ENCODE measurements at places on chromosomes 16 and 17.

- no peak for DNase-seq
Observed at GRCh38 chr17:80942423-80943345, 49.0 kb upstream of the CHMP6 start.

- DNase-seq, result peak; percentile 61
Observed at GRCh38 chr16:85422196-85422631, 190.9 kb upstream of the GSE1 start.

- DNase-seq, result no peak
Observed at GRCh38 chr17:36151891-36152638, 24.4 kb downstream of the TBC1D3B start.

GRCh38 chr17:55155856-55156560 is 108.8 kb upstream of the HLF start:
- DNase-seq, result no peak

- no peak for DNase-seq
Observed at GRCh38 chr17:32479074-32479617, 7.6 kb upstream of the CDK5R1 start.

DNA sequence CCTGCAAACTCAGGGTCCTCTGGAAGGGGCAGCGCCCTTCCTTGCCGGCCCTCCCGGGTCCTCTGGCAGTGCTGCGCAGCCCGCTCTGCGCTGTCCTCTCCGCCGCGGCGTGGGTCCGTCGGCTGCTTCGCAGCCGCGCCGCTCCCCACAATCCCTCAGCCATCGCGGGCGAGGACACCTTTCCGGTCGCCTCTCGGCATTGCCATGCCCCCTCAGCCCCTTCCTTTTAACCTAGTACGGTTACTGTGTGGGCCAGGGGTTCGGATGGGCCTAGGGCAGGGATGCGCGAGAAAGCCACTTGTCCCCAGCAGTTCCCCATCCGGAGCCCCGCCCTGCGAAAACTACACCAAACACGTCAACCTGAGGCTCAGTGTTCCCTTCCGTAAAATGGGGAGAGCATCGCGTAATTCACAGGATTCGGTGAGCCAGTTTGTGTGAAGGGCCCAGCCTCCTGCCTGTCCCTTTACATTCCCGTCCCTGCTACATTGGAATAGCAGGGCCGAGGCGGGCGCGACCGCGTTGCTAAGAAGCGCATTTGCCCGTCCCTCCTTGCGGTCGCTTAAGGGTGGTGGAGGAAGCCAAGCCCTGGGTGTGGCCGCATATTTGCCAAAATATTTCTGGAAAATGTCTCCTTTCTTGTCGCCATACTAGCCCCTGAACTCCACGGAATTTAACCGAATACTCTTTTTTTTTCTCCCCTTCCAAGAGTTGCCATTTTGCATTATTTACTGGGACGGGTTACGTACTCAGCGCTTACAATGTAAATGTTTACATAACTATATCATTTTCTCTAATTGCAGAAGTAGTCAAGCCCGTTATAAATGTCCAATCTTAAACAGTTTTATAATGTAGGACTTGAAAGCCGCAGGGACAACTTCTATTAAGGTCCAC is 13.2 kb downstream of the COPZ2 start:
- peak; percentile 77 for DNase-seq

GRCh38 chr16:84554627-84555328 is 50.3 kb upstream of the MEAK7 start:
- no peak for DNase-seq

DNA sequence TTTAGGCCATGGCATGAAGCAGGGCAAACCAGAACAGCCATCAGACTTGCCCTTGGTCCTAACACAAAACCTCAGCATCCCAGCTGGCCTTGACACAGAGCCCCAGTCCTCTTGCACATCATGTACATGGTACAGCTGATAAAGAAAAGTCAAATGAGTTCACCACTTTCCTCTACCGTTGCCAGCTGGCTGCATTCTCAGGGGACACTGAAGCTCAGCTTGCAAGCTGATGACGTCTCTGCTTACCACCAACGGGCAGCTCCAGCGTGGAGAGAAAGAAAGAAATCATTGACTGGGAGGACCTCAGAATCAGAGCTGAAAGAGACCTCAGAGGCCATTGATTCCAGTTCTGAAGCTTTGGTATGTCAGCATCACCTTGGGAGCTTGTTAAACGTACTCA is 80.7 kb upstream of the CES5A start:
- no peak for DNase-seq

DNA sequence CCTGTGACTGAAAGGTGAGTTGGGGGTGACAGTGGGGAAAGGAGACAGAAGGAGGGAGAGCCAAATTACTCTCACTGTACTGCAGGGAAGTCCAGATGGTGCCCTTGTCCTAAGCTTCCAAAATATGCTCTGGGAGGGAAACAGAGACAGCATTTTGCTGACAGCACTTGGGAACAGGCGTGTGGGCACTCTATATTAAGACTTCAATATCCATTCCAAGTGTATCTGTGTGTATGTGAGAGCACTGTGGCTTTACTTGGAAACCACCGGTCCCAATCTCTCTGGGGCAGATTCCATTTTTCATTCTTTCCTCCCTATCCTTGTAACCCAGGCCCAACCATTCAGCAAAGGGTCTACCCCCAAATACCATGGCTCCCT is 407.3 kb downstream of the UTP18 start:
- no peak for DNase-seq

DNA sequence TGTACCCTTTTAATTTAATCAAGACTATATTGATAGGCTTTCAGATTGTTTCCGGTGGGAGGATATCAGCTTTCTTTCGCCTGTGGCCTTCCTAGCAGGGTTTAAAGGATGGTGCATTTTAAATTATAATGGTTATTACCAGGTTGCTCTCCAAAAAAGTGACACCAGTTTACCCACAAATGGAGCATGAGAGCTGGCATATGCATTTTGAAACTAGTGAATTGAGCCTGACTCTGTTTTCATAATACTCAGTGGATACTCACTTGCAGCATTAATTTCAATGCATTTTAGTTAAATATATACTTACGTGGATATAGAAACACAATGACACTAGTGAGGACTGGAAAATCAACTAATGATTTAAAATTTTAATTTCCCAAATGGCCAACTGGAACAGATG is 5.8 kb downstream of the MYL4 start:
- no peak for DNase-seq

DNA sequence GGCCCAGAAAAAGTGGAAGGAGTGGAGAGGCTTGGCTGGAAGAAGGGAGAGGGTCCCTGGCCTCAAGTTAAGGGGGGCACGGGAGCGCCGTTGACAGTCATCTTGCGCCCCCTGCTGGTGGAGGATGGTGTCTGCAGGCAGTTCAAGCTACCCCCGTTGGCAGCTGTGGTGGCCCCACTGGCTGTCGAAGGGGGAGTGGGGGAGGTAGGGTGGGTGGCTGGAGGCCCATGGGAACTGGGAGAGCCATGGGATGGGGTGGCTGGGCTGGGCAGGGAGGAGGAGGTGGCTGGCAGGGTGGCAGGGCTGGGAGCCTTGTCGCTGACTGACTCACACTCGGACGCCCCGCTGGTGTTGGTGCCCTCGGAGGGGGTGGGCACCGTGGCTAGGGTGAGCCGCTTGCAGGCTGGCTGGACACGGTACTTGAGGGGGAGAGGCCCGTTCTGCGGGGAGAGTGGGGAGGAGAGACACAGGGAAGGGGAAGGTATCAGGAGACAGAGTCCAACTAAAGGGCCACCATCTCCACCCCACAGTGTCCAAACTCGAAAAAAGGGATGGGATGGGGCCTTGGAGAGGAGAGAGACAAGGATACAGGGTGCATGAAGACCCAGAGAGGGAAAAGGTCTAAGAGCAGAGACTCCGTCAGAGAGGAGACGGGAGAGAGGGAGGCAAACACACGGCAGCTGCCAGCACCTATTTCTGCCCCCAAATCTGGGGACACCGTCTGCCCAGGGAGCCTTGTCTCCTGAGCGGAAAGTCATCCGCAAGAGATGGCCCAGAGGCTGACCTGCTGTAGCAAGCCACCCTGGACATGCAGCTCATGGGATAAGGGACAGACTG is 5.2 kb downstream of the CISD3 start:
- peak; percentile 82 for DNase-seq

- no peak for DNase-seq
Observed at GRCh38 chr17:44097110-44097958, 26.1 kb downstream of the HDAC5 start.

DNA sequence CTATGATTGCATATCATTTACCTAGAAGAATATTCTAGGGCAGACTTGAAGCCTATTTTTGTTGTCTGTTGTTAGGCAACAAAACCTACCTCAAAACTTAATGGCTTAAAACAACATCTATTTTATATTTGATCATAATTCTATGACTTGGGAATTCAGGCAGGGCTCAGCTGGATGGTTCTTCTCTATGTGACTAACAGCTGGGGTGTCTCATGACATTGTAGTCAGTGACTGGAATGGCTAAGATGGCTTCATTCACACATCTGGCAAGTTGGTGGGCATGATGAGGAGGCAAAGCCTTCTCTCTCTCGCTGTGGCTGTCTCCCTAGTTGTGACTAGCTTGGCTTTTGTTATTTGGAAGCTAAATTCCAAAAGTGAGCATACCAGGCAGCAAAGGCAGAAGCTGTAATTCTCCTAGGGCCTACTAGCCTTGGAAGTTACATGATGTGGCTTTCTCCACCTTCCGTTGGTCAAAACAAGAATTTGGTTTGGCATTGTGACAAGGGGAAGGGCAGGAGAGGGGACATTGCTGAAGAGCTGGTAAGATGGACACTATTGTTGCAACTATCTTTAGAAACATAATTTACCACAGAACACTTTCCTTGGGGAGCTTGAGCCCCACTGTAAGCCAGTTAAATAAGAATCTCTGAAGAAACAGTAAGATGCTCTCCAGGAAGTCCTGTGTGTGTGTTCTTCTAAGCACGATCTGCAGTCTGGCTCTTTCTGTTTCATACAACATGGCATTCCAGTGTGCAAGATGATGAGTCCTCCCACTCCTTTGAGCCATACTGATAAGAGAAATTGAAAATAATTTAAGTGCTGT is 39.4 kb downstream of the ZNRF1 start:
- DNase-seq, result no peak

DNA sequence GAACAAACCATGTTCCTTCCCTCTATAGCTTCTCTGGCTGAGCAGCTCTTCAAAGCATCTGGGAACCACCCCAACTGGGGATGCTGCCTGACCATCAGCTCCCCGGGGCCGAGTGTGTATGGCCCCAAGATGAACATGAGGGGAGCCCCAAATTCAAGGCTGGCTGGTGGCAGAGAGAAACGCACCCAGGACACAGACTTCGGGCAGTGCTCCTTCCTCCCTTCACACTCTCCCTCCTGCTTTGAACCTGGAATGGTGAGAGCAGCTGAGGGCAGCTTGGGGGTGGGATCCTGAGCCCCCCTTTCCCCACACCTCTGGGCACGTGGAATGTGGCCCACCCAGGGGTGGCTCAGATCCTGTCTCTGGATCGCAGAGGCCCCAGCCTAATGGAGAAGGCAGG is 17.2 kb downstream of the TLE7 start:
- no peak for DNase-seq

DNA sequence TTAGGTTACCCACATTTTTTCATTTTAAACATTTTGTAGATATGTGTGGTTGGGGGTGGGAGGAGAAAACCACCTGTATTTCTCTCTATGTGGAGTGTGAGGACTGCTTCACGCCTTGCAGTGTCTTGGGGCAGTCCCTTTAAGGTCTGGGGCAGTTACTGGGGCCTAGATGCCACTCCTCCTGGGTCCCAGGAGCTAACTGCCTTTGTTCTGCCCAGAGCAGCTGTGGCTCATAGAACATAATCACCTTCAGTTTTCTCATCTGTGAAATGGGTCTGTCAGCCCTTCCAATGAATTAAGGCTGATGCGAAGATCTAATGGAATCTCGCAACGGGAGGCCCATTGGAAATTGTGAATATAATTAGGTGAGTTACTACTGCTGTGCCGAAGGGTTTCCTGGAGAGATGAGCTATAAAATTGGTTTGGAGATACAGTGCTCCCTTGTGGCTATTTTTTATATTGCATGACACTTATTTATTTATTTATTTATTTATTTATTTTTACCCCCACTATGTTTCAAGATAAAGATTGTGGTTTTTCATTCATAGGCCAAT is 22.9 kb downstream of the DHRS7C start:
- peak; percentile 56 for DNase-seq

GRCh38 chr17:46741122-46741730 is 77.3 kb downstream of the WNT3 start:
- no peak for DNase-seq

DNA sequence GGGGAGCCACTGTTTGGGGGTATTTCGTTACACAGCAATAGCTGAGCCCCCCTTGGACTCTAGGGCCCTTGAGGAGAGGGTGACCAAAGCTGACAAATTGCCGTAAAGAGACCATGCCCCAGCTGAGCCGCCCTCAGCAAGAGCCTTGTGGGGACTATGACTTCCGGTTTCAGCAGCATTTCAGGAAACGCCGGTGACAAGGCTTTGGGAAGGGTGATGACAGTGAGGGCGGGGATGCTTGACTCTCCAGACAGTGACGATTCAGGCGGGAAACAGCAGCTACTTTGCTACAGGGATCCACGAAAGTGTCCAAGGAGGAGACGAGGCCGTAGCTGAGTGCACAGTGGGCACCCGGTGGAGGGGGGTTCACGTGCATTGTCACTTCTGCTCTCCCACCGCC is 360.8 kb downstream of the C16orf95 start:
- DNase-seq, result no peak

DNA sequence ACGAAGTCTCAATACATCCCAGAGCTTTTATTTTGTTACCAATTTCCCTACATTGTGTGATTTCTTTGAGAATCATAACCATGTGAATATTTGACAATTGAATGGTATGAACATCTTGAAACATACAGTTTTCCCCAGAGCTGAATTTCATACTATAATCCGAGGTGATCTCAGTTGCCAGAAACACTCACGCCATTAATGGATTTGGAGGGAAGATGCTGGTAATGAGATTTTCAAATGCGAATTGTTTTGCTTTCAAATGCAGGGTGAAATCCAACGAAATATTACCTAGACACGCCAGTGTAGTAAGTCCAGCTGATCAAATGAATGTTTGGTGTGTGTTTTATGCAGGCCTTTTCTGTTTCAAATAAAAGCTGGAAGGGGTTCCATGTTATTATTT is 277.8 kb upstream of the CDH5 start:
- no peak for DNase-seq

DNA sequence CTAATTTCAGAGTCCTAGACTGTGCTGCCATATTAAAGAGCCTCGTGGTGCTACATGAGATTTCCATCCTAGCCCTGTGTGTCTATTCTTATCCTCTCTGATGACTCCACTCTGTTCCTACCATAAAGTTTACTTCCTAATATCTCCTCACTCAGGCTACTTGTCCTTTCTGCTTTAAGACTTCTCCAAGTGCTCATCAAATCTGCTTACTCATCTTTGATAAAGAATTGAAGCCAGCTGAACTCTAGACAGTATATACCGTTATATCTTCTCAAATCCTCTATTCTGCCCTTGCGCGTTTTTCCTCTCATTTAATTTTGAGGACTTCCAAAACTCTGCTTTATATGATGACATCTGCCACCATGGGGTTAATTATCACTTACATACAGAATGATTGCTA is 539.5 kb downstream of the HAPSTR1 start:
- no peak for DNase-seq

GRCh38 chr16:20175358-20175757 is 101.7 kb upstream of the GPR139 start:
- DNase-seq, result no peak

DNA sequence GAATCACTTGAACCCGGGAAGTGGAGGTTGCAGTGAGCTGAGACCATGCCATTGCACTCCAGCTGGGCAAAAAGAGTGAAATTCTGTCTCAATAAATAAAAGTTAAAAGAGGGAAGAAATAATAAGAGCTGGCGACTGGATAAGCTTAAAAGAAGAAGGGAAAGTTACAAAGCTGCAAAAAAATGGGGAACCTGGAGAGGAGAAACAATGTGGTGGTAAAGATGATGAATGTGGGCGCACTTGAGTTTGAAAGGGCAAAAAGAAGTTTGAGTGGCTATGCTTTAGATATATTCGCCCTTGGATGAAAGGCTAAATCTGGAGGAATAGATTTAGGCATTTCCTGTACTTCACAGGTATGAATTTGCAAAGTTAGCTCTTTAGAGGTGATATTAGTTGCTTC is 53.0 kb upstream of the YPEL2 start:
- no peak for DNase-seq
